ENCODE measurements at places on chromosomes 12 and 14. TPM values are rescaled to one million over a fixed set of nuclear protein-coding genes. Genes with fewer than 3 reads are reported as not detected.

- DNase-seq = no peak
Measured at GRCh38 chr12:122523280-122523679, 3.5 kb downstream of the RSRC2 start.

- no peak for DNase-seq
Measured at GRCh38 chr14:100203962-100204834, 34.7 kb upstream of the YY1 start.

GRCh38 chr12:82326905-82327503 is 31.2 kb downstream of the CCDC59 start:
- peak; percentile 12 for DNase-seq

DNA sequence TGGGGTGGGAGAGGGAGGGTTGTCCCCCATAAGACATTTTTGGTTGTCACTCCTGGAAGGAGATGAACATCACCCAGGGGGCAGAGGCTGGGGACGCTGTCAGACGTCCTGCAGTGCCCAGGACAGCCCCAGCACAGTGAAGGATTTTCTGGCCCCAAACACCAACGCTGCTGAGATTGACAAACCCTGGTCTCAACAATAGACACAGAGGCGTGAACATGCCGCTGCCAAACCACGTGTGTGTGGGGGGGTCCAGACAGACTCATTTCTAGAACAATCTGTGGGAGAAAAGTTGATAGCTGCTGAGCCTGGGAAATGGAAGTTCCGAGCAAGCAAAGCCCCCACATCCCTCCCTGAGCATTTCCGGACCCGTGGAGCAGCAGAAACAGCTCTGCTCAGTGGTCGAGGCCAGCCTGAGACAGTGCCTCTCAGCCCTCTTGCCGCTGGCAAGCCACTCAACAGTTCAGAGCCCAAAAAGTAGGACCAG is 43.8 kb upstream of the CLMN start:
- no peak for DNase-seq

DNA sequence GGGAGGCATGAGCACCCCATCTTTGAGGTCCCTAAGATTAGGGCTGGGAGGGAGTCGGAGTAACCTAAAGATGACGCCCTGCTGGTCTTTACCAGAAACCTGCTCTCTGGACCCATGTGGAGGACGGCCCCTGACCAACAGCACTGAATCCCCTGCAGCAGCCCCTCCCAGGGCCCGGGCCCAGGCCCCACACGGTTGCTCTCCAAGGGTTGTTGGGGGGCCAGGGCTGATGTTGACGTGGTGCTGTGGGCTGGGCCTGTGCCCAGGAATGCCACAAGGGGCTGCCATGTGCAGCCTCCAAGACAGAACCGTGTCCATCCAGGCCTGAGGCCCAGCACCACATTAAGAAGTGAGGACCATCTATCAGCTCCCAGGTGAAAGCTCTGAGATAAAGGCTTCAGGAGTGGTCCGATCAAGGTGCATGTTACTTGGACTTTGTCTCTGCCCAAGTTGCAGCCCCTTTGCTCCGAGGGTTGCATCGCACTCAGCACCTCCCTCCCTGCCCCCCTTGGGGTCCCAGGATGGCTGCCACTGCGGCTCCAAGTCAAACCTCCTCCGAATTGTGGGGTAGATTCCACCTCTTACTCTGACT is 29.6 kb downstream of the LRCOL1 start:
- DNase-seq = no peak

DNA sequence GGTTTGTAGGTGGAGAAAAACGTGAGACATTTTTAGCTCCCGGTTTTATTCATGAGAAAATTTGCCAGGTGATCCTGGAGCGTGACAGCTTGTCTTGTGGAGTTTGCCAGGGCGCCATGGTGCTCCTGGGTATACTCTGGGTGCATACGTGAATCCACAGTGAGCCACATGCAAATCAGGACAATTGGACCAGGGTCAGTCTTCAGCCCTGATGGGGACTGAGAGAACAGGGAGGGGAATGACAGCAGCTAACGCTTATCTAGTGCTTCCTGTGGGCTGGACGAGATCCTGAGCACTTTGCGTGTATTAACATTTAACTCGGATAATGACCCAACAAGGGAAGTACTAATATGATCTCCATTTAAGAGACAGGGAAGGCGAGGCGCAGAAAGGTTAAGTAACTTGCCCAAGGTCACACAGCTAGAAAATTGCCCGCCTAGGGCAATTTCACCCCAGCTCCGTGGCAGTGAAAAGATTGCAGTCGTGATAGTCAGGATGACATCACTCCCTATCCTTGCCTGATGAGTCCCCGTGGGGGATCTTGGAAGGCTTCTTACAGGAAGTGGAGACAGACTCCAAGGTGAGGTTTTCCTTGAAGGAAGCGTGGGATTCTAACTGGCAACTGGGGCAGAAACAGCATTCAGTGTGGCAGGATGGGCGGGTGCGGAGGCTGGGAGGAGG is 118.4 kb upstream of the NCOR2 start:
- no peak for DNase-seq

DNA sequence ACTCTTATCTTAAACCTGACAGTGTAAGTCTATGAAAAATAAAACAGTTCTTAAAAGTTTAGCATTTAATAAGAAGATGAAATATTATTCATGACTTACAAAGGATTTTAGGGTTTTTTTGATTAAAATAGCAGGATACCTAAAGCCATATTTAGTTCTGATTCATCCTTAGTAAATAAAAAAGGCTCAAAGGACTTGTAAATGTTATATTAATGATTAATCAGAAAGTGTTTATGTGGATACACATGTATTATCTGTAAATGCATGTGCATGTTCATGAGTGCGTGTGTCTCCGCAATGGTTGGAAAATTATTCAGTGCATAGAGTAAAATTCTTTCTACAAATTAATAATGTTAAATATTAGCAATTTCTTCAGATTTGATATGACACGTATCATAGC is 4.4 kb downstream of the KLRF1 start:
- no peak for DNase-seq

DNA sequence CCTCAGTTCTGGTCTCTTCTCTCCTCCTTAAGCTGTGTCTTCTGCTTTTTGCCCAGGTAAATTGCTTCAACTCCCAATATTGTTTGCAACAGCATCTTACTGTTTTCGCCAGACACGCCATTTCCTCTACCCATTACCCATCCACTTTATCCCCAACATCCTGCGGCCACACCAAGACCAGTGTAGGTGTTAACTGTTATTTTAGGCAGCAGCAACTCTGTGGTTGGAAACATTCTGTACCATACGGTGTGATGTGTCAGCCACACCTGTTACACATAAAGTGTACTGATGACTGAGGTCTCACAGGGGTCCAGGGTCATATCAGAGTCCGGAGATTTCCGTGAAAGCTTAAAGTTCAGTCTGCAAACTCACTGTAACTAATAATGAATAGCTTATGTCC is 21.8 kb upstream of the KLRD1 start:
- DNase-seq = no peak

- peak; percentile 29 for DNase-seq
Measured at GRCh38 chr14:33611405-33612196, 339.3 kb downstream of the EGLN3 start.

- peak; percentile 3 for DNase-seq
Measured at GRCh38 chr12:131830914-131831571, 2.9 kb downstream of the MMP17 start.

DNA sequence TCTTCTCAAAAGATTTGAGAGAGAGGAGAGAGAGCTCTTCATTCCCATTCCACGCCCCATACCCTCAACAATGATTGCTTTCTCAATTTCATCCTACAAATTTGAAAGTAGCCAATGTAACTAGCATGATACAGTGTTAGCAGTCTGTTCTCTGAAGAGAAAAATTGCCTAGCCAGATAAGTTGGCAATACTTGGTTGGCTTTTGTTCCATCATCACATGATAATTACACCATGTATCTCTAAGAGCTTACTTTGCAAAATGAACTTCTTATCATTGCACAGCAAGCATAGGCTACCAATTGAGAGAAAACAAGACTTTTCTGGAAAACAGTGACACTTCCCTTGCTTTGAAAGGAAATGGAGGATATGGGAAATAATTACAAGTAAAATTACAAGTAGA is 68.9 kb downstream of the FSCB start:
- no peak for DNase-seq

GRCh38 chr14:99190696-99191394 is 81.2 kb downstream of the BCL11B start:
- no peak for DNase-seq

DNA sequence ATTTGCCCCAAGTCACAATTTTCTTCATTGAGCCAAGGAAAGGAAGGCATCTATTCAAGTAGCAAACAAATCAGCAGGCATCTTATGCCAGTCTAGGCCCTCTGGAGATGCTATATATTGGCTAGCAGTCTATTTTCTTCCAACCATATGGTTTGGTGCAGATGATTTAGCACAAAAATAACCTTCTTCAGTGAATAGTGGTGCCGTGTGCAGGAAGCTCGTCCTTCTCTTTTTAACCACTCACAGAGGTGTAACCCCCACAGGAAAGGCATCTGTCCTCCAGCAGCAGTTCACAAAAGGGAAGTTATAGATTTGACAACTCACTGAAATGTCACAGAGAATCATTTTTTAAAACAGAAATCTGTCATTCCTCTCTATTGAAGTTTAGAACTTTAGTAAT is 445.7 kb upstream of the SYT1 start:
- DNase-seq = peak; percentile 27

The A2M gene
- total RNA-seq = 124 TPM

The PRICKLE1 gene
- total RNA-seq = 22.4 TPM

The PLEKHG7 gene
- 8.2 TPM for total RNA-seq

The AKAP5 gene
- total RNA-seq = 16.6 TPM

Measured in umbilical cord (tissue), 2 donors.